Cardiac muscle cell (in vitro differentiated cells and primary cell): ENCODE measurements at places on chromosomes 6 and 20. TPM values are rescaled to one million over a fixed set of nuclear protein-coding genes. Genes with fewer than 3 reads are reported as not detected.
A peak's percentile ranks its signal among the peaks of the same experiment; 100 is the strongest.

DNA sequence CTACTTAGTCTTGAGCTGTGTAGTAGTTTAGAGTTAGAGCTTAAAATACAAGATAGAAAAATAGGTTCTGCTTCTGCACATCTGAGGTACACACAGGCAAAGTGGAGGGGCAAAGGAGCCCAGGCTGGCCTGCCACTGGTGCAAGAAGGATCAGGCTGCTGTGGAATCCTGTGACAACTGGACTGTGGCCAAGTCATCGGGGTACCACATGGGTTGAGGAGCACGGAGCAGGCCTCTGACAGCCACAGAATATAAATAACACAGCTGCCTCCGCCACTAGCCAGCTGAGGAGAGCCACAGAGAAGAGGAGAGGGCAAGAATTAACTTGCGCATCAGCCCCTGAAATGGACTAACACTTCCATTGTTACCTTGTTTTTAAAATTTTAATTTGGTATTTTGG lies 206.0 kb upstream of the MARCKS start:
- DNase-seq, result no peak
- H3K4me3 ChIP-seq, result no peak overlapping the region
- peaks cover 35% of the 10 kb centered on the region for H3K4me1 ChIP-seq
- no peaks in the 10 kb centered on the region for H3K27me3 ChIP-seq

ULBP3 gene
- polyA plus RNA-seq, result 3.4 and 5.8 TPM in 2 replicates

TRDN gene
- polyA plus RNA-seq, result 200 and 285 TPM in 2 replicates

- H3K27ac ChIP-seq, result no peak overlapping the region
- no peak for DNase-seq
- H3K4me3 ChIP-seq, result no peak overlapping the region
- H3K27me3 ChIP-seq, result no peaks in the 10 kb centered on the region
Observed at GRCh38 chr6:70838907-70839285, 118.0 kb downstream of the B3GAT2 start.

GRCh38 chr6:14889188-14889587 lies 356.7 kb upstream of the JARID2 start:
- no peak overlapping the region for H3K27ac ChIP-seq
- DNase-seq, result no peak
- H3K36me3 ChIP-seq, result no peaks in the 10 kb centered on the region
- no peak overlapping the region for H3K4me3 ChIP-seq
- H3K27me3 ChIP-seq, result no peaks in the 10 kb centered on the region

DNA sequence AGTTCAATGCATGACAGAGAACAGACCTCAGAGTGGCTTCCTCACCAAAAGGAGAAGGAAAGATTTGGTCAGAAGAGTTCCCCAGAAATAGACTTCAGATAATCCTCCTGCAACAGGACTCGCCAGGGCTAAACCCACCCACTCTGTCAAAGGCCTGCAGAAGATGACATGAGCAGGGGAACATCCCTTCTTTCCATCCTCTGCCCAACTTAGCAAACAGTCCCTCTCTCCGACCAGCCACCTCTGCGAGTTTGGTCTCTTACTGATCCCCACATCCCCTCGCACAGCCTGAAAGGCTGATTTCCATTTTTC lies 7.5 kb downstream of the NFATC2 start:
- no peak for DNase-seq
- no peaks in the 10 kb centered on the region for H3K27me3 ChIP-seq
- no peaks in the 10 kb centered on the region for H3K36me3 ChIP-seq

DNA sequence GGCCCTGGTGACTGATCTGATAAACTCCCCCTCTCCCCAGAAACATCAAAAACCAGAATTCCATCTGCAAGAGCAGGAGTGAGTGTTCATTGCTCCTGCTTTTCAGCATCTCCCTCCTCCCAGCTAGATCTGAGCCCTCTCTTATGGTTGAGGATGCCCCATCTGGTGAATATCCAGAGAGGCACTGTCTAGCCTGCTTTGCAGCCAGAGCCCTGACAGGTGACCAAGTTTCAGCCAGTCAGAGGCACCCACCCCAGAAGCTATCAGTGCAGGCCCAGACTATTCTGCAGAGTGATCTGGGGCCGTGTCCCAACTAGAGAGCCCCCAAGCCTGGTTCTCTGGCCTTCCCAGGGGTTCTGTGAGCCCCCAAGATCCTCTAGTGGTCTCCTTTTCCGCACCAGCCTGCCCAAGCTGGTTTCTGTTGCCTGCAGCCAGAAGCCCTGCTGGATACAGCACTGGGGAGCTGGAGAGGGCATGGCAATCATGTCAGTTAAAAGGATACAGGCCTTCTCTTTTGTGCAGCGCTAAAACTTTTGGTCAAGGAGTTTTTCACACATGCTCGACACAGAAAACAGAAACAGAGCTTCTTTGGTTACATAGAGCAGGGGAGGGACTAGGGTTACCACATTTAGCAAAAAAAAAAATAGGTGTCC lies 6.6 kb upstream of the BMP7 start:
- peaks cover 21% of the 10 kb centered on the region for H3K4me1 ChIP-seq
- no peak overlapping the region for H3K4me3 ChIP-seq
- peaks cover 2% of the 10 kb centered on the region for H3K27me3 ChIP-seq
- peak overlapping the region; percentile 72 for H3K27ac ChIP-seq

- no peak overlapping the region for H3K27ac ChIP-seq
- H3K27me3 ChIP-seq, result no peaks in the 10 kb centered on the region
- no peaks in the 10 kb centered on the region for H3K4me1 ChIP-seq
- H3K36me3 ChIP-seq, result no peaks in the 10 kb centered on the region
Observed at GRCh38 chr20:40160097-40160550, 528.9 kb downstream of the MAFB start.

SNTA1 gene
- 329 and 393 TPM in 2 replicates for polyA plus RNA-seq

EYS gene
- polyA plus RNA-seq, result 0.15 and 0.21 TPM in 2 replicates

- H3K4me3 ChIP-seq, result no peak overlapping the region
- no peaks in the 10 kb centered on the region for H3K27me3 ChIP-seq
- peaks cover 16% of the 10 kb centered on the region for H3K4me1 ChIP-seq
Observed at GRCh38 chr20:50320901-50321796, 130.5 kb downstream of the CEBPB start.

IRF4 gene
- 0.25 TPM in 1 of 2 replicates, not detected in the other for polyA plus RNA-seq
